Activated CD4-positive, alpha-beta T cell treated with anti-CD3 and anti-CD28 coated beads, Interleukin-2, amount 50 U/mL, for 24 hours (primary cell): ENCODE measurements at places on chromosomes 6 and 20.

- DNase-seq, result no peak
These were observed 6.6 kb downstream of the ADAM33 start for GRCh38 chr20:3674995-3675900.

DNA sequence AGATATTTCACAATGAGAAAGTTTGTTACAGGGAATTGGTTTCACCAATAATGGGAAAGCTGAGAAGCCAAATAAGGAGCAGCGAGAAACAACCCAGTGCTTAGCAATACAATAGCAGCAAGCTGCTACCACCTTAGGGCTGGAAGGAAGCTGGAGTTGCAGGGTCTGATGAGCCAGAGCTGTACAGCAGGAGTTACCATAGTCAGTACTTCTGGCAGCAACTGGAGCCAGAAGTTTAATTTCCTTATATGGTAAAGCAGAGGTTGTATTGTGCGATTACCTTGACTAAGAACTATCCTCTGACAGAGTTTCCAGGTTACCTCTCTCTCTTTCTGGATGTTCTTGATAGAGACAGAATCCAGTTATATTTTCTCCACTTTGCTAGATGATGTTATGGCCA is 137.1 kb upstream of the OLIG3 start:
- DNase-seq, result no peak

DNA sequence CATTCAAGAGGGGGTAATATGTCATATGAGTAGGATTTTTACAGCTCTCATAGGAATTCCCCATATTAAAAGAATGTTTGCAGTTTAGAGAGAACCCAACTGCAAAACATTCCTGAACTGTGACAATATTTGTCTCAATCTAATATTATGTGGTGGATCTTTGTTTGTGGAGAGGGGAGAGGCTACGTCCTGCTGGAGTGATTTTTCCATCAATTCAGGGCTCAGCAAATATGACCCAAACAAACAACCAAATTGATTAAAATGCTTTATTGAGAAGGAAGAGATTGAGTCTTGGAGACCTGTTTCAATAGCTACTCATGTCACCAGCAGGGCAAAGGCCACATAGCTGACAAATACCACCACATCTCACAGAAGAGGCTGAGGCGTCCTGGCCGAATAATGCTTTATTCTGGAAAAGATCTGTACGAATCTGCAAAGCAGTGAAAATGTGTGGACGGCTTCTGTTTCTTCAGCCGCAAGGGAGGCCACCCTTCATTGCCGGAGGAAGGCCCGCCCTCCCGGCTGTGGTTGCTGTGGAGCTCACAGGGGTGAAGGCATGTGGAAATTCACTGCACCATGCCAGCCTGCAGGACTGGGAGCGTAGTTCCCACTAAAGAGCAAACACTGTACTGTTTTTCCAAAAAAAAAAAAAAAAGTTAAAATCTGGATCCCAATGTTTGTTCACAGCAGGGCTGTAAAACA is 89.7 kb upstream of the QKI start:
- DNase-seq, result no peak

GRCh38 chr6:109051301-109052017 is 43.2 kb downstream of the SESN1 start:
- no peak for DNase-seq

DNA sequence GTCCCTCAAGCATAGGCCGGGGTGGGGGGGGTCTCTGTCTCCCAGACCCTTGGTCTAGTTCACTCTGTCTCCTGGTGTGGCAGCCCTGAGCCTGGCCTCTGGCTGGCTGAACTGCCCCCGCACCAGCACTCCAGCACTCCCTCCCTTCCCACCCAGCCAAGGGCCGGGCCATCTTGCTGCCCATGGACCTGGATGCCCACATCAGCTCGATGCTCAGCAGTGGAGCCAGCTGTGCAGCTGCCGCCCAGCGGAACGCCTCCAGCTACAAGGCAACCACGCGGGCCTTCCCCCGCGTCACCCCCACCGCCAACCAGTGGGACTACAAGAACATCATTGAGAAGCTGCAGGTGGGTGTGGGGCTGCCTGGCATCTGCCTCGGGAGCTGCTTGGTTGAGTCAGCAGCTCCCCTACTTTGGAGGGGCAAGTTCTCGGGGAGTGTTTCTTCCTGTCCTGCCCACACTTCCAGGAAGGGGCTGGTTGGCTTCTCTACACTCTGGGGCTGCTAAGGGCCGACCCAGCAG is 28.4 kb downstream of the UQCC2 start:
- no peak for DNase-seq

- DNase-seq, result no peak
These were observed 808.1 kb downstream of the MAFB start for GRCh38 chr20:39880890-39881289.

GRCh38 chr6:168196385-168196860 is 117.4 kb upstream of the FRMD1 start:
- no peak for DNase-seq

GRCh38 chr6:90019216-90019615 is 124.9 kb downstream of the GJA10 start:
- DNase-seq, result no peak

- no peak for DNase-seq
These were observed 509.8 kb upstream of the JARID2 start for GRCh38 chr6:14735956-14736486.

DNA sequence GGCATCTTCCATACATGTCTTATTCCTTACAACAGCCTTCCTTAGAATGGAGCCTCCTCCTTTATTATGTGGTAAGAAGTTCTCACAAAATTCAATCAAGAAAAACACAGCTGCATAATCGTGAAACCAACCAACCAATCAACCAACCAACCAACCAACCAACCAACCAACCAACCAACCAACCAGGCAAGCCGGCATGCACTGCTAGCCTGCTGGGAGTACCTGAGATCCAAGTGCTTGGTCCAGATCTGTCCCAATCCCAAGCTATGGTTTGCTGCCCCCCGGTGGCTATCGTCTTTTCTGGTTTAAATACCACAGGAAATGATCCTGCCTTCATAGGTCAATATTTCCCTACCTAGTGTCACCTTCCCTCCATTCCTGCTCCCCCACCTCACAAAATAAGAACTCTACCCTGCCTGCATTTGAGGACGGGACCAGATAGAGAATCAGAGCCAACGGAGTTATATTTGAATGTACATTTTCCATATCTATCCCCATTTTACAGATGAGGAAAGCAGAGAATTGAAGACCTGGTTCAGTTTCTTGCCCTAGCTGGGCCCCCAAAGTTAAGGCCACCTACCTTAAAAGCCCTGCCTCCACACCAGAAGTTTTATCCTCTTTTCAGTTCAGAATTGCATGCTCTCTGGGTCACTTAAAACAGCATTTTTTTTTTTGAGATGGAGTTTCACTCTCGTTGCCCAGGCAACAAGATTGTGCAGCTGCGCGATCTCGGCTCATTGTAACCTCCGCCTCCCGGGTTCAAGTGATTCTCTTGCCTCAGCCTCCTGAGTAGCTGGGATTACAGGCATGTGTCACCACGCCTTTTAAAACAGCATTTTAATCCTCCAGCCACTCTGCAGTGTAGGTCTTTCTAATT is 27.1 kb downstream of the RAB44 start:
- peak; percentile 43 for DNase-seq

DNA sequence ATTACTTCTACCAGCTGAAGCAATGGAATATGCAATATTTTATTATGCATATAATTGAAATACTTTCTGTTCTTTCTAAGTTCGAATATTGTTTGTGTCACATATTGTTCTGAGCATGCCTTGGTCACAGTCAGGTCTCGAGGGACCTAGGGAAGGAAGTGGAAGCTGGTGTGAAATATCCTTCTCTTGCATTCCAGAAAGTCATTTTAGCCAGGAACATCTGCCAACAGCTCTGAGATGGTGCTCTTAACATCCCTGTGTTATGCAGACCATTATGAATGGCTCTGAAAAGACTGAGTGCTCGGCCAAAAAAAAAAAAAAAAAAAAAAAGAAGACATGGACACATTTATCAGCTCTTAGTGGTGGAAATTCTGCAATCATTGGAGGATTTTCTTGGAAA is 132.7 kb upstream of the JAG1 start:
- DNase-seq, result no peak

GRCh38 chr20:57092112-57092899 is 174.1 kb downstream of the BMP7 start:
- DNase-seq, result peak; percentile 29

DNA sequence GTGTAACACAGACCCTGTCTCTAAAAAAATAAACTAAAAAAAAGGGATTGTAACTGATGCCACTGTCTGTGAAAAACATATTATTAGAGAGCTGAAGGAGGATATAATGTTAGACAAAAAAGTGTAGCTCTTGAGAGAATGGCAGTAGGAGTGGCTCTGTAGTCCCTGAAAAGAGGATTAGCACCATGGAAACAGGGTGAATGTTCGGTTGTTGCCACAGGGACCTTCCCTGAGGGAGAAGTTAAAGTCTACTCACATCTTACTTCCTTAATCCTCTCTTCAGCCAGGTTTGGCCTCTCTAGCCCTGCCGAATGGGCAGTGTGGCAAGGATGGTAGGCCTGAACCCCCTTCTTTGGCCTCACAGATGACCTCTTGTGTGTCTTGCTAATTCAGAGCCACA is 12.1 kb downstream of the SCAND1 start:
- DNase-seq, result no peak

DNA sequence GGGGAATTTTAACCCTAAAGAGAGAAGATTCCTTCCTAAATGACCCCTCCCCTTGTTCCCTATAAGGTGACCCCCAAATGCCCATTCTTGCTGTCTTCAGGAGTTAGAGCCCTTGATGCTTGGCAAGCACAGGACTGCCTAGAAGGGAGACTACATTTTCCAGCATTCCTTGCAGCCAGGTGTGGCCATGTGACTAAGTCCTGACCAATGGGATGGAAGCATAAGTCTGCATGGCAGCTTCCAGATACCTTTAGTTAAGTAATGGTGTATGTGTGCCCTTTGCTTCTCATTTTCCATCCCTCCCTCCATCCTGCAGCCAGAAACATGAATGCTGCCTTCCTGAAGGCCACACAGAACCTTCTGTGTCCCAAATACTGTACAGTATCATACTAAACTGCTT is 5.5 kb downstream of the BFSP1 start:
- DNase-seq, result no peak

- no peak for DNase-seq
These were observed 802.9 kb downstream of the MAFB start for GRCh38 chr20:39885975-39886649.

- no peak for DNase-seq
These were observed 59.8 kb upstream of the CARMIL1 start for GRCh38 chr6:25219216-25219916.

- no peak for DNase-seq
These were observed 75.1 kb downstream of the NINL start for GRCh38 chr20:25510202-25510601.

GRCh38 chr20:57696401-57696961 is 13.3 kb downstream of the PMEPA1 start:
- DNase-seq, result no peak

- DNase-seq, result no peak
These were observed 155.4 kb upstream of the SYNDIG1 start for GRCh38 chr20:24314053-24314452.

GRCh38 chr20:59458645-59459044 is 145.7 kb upstream of the PHACTR3 start:
- no peak for DNase-seq

DNA sequence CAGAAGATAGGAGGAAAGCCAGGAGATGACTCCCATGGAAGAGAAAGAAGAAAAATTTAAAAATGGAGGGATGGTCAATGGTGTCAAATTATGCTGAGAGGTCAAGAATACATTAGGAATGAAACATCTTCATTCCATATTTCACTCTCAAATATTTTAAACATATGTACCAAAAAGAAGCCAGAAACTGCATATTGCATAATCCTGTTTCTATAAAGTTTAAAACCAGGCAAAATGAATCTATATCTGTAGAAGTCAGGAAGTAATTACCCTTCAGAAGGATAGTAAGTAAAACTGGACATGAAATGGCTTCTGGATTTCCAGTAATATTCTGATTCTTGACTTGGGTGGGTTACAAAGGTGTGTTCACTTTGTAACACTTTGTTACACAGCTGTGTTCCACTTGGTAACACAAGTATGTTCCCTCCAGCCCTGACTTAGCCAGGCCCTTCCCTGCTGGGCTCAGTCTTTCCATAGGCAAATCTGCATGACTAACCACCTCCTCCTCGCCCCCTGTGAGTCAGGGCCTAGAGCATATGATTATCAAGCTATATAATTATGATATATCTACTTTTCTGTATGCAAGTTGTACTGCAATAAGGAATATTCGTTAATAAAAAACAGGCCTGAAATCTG is 20.2 kb upstream of the C6orf141 start:
- DNase-seq, result no peak

GRCh38 chr6:130159956-130160355 is 62.8 kb downstream of the SAMD3 start:
- no peak for DNase-seq

- DNase-seq, result no peak
These were observed 201.5 kb downstream of the FARS2 start for GRCh38 chr6:5462856-5463255.

DNA sequence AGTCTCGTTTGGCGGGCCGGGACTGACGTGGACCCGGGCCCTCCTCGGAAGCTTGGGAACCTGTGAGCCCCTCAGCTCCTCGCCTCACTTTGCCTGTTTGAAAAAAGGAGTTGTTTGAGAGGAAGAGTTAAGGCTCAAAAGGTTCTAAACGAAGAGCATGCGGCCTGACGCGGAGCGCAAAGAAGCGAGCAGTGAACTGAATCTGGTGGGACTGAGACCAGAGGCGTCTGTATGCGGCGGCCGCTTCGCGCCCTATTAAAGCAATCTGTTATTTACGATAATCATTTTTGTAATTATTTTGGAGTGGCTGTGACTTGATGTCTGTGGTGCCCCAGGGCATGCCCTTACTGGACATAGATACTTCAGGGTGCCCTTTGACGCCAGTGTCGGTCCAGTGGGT is 3.3 kb upstream of the TFAP2C start:
- no peak for DNase-seq

DNA sequence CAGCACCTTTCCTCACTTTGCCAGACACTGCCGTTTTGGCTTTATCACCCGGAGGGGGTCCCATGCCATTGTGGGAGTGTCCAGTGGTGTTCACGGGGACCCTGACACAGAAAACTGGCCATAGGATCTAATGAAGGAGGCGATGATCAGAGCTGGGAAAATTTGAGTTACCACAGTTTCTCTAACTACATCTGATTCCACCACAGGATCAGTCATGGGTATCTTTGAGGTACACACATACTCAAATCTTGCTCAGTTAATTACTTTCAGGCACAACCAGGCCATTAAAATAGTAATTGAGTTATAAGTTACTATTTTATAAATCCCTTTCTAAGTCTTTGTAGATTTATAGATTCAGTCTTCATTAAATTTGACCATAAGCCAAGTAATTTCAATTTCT is 215.1 kb downstream of the PRL start:
- no peak for DNase-seq

DNA sequence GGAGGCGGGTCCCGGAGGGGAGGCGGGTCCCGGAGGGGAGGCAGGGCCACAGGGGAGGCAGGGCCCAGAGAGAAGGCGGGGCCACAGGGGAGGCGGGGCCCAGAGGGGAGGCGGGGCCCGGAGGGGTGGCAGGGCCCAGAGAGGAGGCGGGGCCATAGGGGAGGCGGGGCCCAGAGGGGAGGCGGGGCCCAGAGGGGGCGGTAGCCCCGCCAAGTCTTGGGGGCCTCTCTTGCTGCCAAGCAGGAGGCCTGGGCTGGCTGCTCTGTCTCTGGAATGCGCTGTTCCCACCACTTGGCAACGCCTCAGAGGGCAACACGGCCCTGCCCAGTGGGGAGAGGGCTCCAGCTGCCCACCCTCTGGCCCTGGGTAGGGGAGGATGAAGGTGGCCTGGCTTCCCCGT is 80.5 kb downstream of the YTHDF1 start:
- DNase-seq, result no peak

- peak; percentile 24 for DNase-seq
These were observed 48.4 kb downstream of the CEP43 start for GRCh38 chr6:167047554-167047953.
